Left ventricle myocardium superior (tissue), 1 donor: ENCODE measurements at places on chromosomes 3 and 15. TPM values are rescaled to one million over a fixed set of nuclear protein-coding genes. Genes with fewer than 3 reads are reported as not detected.
A peak's percentile ranks its signal among the peaks of the same experiment; 100 is the strongest.

Gene SHC4
- total RNA-seq: 2.4 TPM

- DNase-seq: no peak
Observed at GRCh38 chr15:66891776-66892175, 173.6 kb upstream of the SMAD3 start.

DNA sequence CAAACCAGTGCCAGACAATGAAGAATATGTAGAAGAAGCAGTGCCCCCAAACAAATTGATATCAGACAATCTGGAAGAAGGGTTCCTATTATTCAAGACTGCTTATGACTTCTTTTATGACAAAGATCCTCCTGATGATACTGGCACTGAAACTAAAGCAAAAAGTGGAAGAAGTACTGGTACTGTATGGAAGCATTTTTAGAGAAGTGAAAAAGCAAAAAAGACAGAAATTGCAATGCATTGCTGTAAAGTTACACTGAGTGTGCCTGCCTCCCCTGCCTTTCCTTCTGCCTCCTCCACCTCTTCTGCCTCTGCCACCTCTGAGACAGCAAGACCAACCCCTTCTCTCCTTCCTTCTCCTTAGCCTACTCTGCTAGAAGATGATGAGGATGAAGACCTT, 167.6 kb downstream of the PLCL2 start:
- DNase-seq: no peak

Gene GOLGA6B
- total RNA-seq: not detected

- no peak for DNase-seq
Observed at GRCh38 chr3:148757238-148758215, 59.8 kb downstream of the AGTR1 start.

DNA sequence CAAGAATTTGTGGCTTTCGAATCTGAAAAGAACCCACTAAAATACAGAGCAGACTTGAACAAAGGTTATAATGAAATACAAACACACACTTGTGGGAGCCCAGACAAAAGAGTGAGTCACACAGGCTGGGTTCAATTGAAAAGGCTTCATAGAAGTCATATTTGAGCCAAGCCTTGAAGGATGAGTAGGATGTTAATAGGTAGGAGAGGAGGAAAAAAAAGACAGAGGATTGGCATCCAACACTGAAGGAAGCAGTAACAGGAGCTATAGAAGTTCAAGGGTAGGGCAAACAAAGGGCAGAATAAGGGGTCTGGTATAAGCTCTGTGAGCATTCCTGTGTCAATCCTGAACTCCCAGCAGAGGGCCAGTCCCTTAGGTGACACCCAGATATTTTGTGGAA, 325.4 kb downstream of the FOXP1 start:
- no peak for DNase-seq

DNA sequence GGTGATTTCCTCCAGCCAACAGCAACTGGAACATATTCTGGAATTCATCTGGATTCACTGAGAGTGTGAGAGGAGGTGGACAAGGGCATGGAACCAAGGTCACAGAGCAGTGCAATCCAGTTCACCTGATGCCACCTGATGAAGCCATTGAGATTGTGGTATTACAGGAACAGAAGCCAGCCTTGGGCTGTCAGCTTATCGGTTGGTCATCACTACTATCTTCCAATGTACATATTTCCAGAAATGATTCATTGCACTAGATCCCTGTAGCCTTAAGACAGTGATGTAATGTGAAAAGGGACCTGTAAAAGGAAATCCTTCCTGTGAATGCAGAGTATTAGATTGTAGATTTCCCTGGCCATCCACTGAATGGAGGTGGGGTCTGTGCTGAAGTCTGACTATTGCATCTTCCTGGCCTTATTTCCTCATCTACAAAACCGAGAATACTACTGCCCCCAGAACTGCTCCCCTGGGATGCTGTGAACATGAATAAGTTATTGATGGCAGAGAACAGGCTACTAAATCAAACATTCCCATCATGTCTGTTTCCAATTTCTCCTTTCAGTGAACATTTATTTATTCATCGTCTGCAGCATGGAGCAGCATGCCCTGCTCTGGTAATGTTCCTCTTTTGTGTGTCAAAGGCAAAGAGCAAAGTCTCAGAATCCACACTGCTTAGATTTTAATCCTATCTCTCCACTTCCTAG, 47.4 kb upstream of the TPM1 start:
- no peak for DNase-seq

DNA sequence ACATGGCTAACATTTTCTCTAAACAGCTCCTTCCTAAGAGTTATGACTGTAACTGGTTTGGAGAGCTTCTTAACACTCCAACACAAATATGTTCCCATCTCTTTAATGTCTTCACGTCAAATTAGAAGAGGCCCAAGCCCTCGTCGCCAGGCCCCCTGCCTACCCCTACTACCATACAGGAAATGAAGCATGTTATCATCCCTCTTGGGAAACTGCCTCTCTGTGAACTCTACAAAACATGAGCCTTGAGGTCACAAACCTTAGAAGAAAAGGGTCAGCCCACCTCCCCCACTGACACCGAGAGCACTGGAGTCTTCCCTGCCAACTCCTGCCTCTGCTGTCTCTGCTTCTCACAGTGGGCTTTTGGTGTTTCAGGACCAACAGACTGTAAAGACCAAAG, 243.1 kb upstream of the STT3B start:
- no peak for DNase-seq

Gene FEZF2
- total RNA-seq: not detected

Gene FANCD2OS
- total RNA-seq: not detected

- peak; percentile 82 for DNase-seq
Observed at GRCh38 chr3:27712136-27713077, 9.7 kb downstream of the EOMES start.

DNA sequence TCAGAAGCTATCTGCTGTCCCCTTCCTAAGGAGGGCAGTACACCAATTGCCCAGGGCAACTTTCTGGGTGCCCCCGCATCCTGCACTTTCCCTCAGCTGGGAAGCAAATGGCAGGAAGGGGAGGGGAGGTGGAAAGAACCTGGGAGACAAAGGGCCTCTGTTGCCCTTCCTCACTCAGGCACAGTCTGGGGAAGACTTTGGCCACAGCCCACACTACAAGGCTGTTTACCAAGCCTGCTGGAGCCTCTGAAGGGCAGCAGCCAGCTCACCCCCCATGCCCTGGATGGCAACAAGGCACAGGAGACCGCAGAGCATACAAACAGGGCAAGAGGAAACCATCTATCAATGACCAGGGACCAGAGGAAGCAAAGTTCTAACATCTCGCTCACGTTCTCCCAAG, 42.4 kb downstream of the ARRDC4 start:
- no peak for DNase-seq

Gene ATP8B4
- 3.1 TPM for total RNA-seq

- no peak for DNase-seq
Observed at GRCh38 chr15:36571301-36571700, 8.1 kb upstream of the CDIN1 start.

GRCh38 chr3:41219424-41219823, 20.1 kb downstream of the CTNNB1 start:
- no peak for DNase-seq

Gene KIF23
- total RNA-seq: 0.45 TPM

Gene THPO
- 0.37 TPM for total RNA-seq

Gene DOCK3
- 3.8 TPM for total RNA-seq

DNA sequence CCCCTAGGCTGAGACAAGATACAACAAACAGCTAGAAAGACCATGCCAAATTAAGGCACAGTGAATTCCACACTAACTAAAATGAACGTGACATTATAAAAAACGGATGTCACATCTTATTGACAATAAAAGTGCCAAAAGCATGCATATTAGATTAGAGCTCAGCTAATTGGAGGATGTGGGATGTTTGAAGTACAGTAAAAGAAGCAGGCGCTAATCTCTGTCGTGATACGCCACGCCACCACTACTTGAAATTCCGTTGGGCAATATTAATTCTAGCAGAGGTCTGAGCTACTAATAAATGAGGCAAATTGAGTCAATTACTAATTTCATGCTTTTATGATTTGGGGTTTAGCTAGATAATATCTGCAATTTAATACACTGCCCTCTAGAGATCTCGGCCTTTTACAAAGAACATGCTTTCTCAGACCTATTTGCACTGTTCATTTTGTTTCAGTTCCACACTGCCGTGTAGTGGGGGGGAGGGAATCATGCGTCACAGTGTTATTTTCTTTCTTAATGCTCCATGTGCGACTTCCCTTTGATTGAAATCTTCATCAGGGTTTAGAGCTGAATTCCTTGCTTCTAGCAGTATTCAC, 52.9 kb upstream of the ROBO2 start:
- DNase-seq: no peak

DNA sequence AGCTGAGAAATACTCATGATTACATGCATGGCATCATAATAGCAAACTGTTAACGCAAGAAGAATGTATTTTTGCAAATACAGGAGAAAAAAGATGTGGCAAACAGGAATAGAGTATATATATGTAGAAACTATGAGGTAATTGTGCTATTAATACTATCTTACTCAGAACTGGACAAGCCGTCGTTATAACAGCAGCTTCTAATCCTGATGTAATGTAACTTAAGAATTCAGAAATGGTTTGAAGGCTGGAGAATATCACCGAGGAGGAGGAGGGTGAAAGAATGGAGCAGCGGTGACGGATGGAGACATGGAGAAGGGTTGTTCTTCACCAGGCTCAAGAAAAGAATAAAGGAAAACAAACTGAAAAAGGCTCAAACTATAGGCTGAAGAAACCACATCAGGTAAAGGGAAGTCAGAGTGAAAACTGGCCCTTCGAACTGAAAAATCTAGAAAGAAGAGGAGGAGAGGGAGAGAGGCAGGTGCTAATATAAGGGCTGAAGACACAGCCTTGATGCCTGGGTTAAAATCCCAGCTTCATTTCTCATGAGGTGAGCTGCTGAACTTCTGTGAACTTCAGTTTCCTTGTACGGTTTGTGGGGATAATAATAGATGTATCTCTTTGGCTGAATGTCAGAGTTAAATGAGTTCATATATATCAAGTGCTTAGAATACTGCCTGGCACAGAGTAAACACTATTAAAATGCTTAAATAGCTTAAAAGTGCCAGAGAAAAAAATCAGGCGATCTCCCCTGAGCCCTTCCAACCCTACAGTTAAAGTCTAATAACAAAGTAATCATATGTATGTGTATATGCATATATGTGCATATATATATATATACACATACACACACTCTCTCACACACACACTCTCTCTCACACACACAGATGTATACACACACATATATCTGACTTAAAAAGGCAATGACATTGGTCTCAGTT, 43.9 kb downstream of the GOLIM4 start:
- no peak for DNase-seq

DNA sequence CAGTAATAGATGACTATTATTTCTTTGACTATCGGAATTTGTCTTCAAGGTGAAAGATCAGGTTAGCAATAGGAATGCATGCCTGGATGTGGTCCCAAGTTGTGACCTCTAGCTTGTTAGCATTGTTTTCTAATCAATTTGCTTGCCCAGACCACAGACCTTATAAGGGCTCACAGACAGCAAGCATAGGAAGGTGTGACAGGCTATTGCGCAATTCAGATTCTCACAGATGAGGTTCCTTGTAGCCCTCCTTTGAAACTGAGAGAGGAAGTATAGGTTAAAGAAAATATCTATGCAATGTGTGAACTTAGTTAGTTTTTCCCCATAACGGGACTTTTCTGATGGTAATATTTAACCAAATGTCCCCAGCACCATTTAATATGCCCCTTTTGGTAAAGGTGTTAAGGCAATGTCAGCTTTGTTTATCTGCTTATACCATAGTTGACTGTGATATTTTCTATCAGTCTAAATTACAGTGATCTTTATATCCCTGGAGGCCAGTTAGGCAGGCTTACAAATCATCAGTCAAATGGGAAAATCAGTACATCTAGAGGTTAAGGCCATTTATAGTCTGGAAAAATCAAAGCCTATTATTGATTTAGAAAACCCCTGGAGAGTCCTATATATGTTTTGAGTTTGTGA, 168.1 kb upstream of the MBNL1 start:
- no peak for DNase-seq

Gene PTH1R
- total RNA-seq: 13.0 TPM

GRCh38 chr3:117751651-117752050, 1042.1 kb downstream of the TUSC7 start:
- no peak for DNase-seq

DNA sequence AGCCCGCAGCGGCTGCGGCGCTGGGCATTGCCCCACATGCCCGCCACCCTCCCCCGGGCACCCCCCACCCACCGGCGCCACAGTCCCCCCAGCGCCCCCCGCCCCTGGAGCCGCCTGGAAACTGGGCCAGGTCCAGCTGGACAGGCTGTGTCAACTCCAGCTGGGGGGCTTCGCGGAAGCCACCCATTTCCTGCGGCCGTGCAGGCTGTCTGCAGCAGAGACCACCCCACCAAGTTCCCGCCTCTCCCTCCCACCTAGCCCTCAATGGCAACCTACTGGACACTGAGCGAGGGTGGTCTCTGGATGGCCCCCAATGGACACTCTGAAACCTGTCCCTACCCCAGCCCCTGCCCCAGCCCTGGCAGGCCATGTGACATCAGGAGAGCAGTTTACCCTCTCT, 62.8 kb upstream of the GATA2 start:
- no peak for DNase-seq

Gene GOLGA8G
- not detected for total RNA-seq

Gene PLSCR2
- total RNA-seq: not detected
